ENCODE measurements at places on chromosomes 6 and 20.

GRCh38 chr6:32799168-32799567 lies 17.6 kb downstream of the HLA-DOB start:
- no peak for DNase-seq

- no peak for DNase-seq
These were observed 150.9 kb downstream of the ARID1B start for GRCh38 chr6:156928126-156928525.

DNA sequence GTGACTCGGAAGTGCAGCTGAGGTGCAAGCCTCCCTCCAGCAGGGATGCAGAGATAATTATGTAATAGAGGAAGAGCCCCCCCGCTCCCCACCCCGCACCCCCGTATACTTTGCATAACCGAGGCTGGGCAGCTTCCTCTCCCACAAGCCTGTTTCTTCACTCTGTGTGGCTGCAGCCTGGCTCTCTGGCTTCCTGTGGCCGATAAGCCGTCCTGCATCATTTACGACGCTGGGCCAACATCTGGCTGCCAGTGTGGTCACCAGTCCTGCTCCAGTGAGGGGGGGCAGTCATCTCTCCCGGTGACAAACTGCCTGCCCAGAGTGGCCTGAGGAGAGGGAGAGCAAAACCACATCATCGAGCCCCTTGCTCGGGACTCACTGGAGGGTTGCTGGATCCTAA lies 59.2 kb downstream of the RBM38 start:
- DNase-seq = no peak

DNA sequence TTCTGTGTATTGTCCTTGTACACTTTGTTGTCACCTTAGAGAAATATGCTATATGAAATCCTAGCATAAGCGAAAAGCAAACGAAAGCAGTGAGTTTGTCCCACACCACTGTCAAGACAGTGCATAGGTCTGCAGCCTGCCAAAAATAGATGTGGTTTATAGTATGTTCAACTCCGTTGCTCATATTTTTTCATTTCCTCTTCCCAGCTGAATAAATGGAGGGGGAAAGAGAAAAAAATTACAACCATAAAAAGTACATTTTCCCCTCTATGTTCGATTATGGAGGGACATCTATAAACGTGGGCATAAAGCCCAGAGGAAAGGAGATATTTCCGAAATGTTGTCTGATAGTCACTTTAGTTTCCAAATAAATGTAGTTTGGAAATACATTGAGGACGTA lies 25.8 kb downstream of the PRL start:
- no peak for DNase-seq

DNA sequence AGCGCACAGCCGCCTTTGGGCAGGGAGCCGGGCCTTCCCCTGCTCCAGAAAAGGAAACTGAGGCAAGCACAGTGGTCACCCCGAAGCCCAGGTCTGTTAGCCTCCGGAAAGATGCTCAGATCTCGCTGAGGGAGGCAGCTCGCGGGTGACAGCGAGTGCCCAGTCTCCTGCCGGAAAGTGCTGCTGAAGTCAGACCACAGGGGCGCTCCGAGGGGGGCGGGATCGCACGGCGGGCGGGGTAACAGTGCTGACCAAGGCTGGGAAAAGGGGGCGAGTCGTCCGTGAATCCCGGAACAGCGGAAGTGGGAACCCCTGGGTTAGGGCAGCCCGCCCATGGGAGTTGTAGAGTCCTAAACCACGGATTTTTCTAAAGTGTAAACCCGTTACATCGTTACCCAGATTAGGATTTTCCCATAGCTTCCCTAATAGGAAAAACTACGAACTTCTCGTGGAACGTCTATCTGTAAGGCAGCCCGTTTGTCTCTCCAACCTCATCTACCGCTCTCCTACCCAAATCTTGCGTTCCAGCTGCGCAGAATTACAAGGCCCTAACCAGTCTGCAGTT lies 504 bp downstream of the VPS16 start:
- DNase-seq = peak; percentile 69

GRCh38 chr6:45293306-45293705 lies 34.8 kb upstream of the RUNX2 start:
- DNase-seq = no peak

GRCh38 chr20:57483287-57484050 lies 41.5 kb downstream of the CTCFL start:
- DNase-seq = no peak

DNA sequence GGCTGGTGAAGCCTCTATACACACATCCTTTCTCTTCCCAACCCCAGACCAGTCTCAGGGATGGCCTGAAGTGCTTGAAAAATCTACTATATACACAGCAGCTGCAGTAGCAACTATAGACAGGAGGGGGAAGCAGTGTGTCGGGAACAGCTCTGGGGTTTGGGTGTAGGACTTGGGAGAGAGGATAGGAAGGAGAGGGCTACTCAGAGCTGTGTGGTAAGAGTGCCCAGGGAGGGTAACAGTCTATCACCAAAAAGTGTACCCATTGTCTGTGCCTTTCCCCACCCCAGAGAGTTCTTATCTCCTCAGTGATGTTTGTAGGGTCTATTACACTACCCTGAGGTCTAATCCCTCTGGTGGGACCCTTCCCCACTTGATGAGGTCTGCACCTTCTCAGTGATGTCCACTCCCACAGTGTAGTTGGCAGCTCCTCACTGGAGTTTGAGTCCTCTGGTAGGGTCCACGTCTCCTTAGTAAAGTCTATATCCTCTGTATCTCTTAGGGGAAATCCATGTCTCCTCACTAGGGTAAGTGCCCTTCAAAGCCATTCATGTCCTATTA lies 1.5 kb upstream of the GGT7 start:
- DNase-seq = peak; percentile 75

DNA sequence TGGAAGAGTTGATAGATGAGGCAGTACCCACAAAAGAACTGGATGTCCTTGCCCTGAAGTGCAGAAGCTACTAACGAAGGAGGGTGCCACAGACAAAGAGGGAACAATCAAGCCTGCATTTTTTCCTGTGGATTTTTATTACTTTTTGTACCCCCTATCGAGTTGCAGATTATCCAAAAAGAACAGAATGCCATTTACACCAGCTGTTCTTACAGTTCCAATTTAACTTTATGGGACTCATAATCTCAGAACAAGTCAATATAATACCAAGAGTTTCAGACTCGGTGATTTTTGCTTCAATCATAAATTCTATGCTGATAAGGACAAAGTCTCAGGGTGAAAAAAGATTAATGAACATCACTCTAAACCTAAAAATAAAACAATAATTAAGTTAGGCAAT lies 4.0 kb upstream of the CNKSR3 start:
- DNase-seq = no peak

GRCh38 chr6:168363302-168363701 lies 43.7 kb upstream of the DACT2 start:
- no peak for DNase-seq

GRCh38 chr20:47453167-47453782 lies 48.4 kb upstream of the NCOA3 start:
- no peak for DNase-seq

DNA sequence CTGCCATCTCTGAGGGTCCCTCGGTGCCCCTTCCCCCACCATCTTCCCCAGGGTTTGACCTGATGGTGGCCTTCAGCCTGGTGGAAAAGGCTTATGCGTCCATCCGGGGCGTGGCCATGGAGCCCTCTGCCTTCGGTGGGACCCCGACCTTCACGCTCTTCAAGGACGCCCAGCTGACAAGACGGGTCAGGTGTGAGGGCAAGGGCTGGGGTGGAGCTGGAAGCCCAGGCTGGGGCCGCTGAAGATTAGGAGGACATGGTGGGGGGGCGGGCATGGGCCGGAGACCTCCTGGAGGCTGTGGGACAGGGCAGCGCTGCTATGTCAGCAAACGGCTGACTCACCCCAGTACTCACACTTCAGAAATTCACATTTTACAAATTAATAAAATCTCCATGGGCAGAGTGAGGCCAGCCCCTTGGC lies 23.5 kb downstream of the COL20A1 start:
- DNase-seq = no peak

DNA sequence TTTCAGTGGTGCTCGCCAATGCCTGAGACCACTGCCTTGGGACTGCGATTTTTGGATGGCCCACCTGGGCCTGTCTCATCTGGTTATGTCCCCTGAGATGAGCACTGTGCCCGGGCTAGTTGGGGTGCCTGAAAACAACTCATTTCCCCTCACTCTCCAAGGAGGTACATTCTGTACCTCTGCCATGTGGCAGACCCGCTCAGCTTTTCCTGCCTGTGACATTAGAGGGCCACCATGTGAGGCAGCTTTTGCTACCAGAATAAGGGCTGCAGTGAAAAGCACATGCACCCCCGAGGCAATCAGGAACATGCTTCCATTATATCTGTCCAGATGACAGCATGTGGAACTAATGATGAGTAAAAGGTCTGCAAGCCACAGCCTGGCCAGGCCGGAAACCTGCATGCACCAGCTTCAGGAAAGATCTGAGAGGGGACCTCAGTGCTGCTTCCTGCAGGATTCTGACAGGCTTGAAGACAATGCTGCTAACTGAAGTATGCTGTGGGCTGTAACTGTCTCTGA lies 11.3 kb upstream of the SRSF6 start:
- no peak for DNase-seq

- no peak for DNase-seq
These were observed 387.9 kb downstream of the ADGRB3 start for GRCh38 chr6:69022993-69023392.

- no peak for DNase-seq
These were observed 18.5 kb upstream of the ERVFRD-1 start for GRCh38 chr6:11129908-11130565.

DNA sequence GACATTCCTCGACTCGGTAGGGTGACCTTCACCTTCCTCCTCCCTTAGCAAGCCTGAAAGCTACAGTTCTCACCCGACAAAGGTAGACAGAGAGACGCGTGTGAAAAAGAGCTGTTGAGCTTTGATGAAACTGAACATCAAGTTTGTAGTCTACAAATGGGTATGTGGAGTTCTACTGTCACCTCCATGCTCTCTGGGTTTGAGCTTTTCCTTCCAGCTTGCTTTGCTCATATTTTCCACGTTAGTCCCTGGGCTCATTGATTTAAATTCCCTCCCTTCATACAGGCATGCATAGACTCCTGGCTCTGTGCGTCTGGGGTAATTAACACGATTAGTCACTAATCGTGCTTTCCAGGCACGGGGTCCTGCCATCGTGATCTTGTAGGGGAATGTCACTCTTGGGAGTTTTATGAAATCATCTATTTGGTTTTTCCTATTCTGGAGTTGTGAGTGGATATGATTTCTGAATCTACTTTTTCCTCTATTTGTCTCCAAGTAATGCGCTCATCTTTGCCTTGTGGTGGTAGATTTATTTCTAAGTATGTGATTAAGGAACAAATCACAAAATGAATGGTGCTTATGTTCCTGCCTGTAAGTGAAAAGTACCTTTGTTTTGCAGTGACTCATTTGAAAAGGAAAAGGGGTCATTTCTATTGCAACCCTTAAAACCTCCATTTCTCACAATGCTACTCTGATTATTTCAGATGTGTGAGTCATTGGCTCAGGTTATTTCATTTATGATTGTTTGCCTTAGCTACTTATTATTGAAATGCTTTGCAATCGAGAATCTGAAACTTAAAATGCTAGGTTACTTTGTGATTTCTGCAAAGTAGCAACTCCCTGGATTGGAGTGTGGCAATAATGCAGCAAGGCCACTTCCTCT lies 154.6 kb downstream of the ZDHHC14 start:
- no peak for DNase-seq

DNA sequence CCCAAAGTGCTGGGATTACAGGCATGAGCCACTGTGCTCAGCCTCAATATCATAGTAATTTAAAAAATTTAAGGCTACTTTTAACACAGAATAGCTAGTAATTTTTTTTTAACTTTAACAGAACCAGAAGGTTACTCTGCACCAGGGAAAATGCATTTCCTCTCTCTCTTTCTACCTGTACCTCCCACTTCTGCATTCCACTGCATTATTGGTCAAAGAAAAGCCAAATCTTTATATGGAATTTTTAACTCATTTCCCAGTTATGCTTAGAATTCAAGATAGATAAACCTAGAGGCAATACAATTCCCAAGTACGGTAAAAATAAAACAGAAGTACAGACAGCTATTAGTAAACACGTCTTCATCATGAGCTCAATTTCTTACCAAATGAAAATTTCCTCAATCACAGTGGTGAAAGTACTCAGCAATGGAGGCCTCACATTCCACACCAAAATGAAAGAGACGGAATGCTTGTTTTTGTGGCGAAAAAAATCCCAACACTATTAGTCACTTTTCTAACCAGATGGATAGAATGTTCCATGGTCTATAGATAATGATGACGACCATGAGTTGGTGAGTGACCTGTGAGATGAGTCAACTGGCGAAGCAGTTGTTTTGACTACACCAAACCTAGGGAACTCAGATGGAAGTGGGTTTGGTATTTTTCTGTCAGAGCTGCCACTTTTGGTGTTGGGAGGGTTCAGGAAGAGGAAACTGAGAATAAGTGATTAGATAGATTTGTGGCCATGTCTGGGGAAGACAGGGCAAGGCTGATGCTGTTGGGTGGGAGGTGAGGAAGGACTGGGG lies 104.7 kb upstream of the SGK1 start:
- no peak for DNase-seq

- no peak for DNase-seq
These were observed 141.6 kb upstream of the AKAP12 start for GRCh38 chr6:151098166-151098565.

DNA sequence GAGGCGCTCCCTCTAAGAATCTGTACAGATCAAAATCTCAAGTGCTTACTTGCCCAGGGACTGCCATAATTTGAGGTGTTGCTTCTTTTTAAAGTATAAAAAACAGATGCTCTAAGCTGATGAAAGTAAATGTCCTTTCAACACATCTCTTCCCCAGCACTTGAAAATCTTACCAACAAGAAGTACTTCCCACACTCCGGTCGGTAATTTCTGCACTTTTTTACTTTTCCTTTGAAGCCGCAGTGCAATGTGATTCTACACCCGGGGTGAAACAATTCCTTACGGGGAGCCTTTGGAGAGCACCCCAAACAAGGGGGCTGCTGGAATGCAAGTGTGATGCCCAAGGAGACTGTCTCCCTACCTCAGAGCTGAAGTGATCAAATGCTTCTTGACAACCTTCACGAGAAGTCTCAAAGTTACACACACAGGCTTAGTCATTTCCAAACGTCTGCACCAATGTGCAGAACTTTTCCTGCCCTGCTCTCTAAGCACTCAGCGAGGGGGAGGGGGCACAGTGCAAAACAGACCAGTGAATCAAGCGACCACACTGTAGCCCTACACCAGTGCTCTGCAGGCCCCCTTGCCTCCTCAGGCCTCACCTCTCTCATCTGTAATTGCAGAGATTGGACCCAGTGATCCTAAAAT lies 56.7 kb downstream of the ATXN1 start:
- peak; percentile 44 for DNase-seq

- peak; percentile 63 for DNase-seq
These were observed 1.0 kb downstream of the PXDC1 start for GRCh38 chr6:3750317-3751076.

DNA sequence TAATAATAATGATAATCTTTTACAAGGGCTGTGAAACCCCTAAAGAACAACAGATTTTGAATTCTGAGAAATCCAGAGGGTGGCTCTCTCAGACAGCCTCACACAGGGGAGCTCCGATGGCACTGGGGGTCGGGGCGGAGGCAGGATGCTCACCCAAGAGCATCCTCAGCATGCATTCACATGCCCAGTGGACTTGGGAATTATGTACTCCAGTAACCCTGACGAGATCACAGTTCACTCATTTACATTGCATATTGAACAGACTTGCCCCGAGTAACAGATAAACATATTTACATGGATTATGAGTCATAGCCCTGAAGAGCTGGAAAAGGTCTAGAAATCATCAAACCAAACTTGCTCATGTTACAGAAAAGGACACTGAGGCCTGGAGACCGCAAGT lies 482.7 kb upstream of the JARID2 start:
- DNase-seq = no peak

GRCh38 chr20:13784271-13784892 lies 337 bp downstream of the ESF1 start:
- no peak for DNase-seq
